Stimulated activated CD8-positive, alpha-beta memory T cell treated with anti-CD3 and anti-CD28 coated beads, Interleukin-7, amount 100 ng/mL, for 48 hours (primary cell): ENCODE measurements at places on chromosomes 5 and 9.

GRCh38 chr5:34928267-34928666, 1.1 kb upstream of the DNAJC21 start:
- DNase-seq, result no peak

DNA sequence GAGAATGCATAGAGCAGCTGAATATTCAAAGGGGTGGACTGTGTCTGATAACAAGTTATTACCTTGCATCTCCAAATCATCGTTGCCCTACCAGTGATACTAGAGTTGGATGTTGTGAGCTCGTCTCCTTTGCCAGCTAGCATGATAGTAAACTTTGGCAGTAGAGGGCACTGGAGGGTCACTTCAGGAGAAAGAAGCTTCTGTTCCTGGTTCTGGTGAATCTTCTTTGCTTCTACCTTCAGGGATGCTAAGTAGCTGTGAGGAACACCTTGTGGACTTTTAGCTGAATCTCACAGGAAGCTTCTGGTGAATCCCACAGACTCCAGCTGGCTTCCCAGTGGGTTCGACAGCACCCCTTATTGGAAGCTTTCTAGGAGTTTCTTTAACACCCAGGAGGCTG, 626.6 kb upstream of the SGCD start:
- no peak for DNase-seq

- DNase-seq, result no peak
Observed at GRCh38 chr5:140305471-140305870, 2.6 kb upstream of the PFDN1 start.

DNA sequence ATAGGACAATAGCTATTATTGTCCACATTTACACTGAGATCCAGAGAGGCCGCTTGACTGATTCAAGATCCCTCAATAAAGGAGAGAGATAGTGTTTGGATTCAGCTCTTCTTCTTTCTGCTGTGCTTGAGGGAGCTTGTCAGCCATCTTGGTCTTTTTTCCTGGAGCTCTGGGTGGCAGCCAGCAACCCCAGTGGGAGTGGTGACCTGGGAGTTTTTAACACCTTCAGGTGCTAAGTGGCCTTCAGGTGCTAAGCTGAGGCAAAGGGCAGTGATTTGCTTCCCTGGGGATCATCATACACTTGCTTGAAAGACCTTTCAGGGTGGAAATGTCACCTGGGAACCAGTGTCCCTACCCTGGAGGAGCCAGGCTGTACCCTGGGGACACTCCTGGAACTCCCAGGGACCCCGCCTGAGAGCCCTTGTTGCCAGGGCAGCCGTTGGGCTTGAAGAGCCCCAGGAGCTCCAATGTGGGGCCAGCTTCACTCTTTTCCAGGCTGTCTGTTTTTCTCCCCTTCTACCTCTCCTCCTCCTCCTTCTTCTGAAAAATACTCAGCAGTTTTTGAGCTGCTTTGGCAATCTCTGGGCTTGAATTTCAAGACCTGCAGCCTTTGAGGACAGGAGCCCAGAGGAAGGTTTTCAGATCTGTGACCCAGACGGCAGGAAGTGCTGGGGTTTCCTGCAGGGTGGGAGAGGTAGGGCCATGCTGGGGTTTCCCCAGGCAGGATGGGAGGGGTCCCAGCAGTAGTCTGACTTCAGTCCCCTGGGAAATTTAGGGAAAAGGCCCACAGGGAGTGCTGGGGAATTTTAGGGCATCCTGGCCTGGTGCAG, 59.7 kb downstream of the FGF18 start:
- DNase-seq, result no peak

DNA sequence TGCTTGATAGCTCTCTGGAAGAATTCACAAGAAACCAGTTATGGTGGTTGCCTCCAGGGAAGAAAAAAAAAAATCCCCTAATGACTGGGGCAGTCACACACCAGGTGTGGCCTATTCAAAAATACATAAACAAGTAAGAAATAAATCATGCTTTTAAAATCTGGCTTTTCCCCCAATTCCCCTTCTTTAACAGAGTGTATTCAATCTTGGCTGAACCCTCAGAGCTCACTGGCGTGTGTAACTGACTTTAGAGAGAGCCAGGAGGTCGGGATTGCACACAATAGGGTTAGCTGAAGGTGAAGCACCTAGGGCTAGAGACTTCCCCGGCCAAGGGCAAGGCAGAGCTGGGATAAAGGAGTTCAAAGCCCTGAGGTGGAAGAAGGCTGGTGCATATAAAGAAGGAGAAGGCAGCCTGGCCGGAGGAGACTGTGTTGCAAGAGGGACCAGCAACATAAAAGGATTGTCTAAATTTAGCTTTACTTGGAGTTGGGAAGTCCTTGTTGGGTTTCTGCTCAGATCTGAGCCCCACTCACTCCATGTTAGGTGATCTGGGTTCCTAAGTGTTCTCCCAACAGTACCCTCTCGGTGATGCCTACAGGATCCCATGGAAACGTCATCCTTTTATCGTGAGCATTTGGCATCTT, 19.7 kb downstream of the FNBP1 start:
- no peak for DNase-seq

DNA sequence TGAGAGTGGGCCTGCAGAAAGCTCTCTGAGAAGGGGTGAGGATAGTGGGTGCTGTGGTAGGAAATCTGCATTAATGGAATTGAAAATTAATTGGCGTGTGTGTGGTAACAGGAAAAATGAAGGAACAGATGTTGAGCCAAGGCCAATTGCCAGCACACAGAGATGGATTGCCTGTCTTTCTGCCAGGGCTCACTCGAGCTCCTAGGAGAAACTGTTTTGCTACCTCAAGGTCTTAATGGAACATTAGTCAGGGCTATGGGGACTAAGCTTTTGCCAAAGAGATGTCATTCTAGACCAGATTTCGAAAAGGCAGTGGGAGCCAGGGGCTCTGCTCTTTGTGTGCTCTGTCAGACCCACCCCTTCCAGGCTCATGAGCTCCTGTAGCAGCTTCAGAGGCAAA, 124.0 kb upstream of the EFNA5 start:
- DNase-seq, result no peak

- no peak for DNase-seq
Observed at GRCh38 chr5:170131235-170131634, 25.5 kb downstream of the FOXI1 start.

DNA sequence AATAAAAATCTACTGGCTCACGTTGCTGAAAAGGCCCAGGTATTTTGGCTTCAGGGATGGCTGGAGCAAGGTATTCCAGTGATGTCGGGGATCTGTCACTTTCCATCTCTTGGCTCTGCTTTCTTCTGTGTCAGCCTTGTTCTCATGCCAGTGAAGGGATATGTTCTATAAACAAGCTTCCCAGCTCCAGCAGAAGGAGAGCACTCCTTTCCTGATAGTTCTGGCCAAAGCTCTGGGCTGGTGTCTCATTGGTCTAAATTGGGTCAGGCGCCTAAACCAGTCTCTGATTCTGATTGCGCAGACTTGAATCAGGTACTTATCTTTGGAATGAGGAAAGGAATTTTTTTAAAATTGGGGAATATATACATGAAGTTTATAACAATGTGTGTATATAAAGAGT, 5.1 kb downstream of the SNX30 start:
- DNase-seq, result no peak

DNA sequence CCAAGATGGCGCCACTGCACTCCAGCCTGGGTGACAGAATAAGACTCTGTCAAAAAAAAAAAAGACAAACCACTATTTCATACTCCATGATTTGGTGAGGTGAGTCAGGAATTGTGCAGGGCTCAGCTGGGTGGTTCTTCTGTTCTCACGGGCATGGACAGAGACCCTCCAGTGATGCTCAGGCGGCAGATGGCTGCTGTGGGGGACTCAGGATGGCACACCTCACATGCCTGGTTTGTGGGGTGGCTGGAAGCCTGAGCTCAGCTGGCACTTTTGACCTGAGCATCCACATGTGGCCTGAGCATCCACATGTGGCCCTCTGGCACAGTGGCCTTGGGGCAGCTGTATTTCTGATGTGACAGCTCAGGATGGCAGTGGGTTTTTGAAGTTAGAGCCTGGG, 217.2 kb downstream of the IRX2 start:
- no peak for DNase-seq

DNA sequence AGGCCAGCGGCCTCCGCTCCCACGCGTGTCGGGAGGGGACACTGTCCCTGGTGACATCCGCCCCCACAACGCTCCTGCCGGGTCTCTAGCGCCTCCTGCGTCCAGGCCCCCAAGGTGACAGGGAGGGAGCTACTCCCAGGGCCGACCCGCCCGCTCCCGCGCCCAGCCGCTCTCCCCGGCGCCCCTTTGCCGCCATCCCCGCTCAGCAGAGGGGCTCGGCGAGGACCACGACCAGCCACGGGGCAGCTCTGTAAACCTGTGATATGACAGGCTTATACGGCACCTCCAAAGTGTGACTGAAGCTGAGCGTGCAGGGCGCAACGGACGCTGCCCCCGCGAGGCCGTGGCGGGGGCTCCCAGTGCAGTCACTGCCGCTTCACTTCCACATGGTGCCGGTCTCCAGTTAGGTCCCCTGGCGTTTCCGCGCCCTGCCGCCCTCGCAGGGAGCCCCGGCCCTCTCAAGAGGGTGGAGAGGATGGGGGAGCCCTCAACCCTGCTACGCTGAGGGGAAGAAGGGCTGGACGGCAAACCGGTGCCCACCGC, 978 bp upstream of the ADCY2 start:
- no peak for DNase-seq

DNA sequence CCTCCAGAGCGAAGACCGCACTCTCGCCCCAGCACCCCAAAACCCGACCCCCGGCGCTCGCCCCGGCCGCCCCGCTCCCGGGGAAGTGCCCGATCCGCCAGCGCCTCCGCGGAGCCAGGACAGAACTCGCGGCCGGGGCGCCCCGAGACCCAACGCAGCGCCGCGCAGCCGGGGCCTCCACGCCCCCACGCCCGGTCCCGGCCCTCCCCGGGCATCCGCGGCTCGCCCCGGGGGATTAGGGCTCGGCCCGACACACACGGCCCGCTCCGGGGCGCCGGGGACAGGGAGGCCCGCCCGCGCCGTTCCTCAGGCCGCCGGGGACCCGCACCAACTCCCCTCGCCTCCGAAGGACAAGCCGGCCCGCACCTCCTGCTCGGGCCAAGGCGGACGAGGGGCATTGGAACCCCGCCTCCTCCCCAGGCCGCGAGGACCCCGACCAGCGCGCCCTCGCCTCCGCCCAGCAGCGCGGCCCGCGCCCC, 544 bp downstream of the FNBP1 start:
- no peak for DNase-seq

DNA sequence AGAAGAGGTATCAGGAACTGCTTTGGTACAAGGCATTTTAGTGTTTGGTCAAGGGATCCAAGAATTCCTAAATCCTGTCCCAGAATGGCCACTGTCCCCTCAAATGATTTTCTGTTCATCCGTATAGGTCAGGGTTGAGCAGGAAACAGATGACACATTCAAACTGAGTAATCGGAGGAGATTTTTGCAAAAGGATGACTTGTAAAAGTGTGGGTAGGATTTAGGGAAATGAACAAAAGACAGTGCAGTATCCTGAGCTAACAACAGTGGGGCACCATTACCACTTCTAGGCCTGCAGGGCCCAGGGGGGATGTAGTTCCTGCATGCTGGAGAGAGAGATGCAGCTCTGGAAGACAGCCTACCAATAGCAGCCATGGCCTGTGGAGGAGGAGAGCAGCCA, 290.1 kb downstream of the ZSWIM6 start:
- DNase-seq, result no peak

- DNase-seq, result no peak
Observed at GRCh38 chr5:100566382-100567141, 31.4 kb downstream of the FAM174A start.

DNA sequence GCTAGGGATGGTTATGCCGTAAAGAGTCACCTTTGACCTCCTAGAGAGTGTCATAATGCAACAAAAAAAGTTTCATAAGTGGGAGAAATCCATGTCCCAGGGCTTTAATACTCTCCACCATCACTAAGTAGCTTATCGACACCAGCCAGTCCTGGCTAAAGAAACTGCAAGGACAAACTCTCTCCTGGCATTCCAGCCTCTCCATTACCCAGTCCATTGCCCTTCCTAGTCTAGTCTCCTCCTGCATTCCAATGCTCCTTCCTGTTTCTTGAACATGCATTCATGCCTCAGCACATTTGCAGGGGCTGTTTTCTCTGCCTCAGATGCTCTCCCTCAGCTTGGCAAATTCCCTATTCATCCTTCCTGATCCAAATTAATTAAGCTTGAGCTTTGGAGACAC, 364.1 kb downstream of the BRINP1 start:
- no peak for DNase-seq

- no peak for DNase-seq
Observed at GRCh38 chr5:133790898-133791297, 177.5 kb downstream of the C5orf15 start.

GRCh38 chr5:87645224-87645623, 232.5 kb upstream of the CCNH start:
- no peak for DNase-seq

DNA sequence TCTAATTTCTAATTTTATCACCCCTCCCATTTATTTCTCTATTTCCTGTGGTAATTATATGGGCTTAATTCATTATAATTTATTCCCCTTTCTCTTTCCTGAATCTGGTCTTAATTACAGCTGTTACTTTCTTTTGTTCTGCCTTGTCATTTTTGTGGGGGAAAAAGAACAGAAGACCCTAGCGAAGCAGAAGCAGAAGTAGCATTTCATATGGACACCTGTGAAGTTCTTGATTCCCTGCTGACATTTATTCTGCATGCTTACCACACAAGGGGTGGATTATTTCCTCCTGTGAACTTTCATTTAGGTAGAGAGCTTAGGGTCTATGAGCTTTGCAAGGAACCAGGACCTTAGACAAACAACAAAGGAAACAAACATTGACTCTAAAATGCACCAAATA, 33.3 kb downstream of the GAPT start:
- DNase-seq, result no peak

- peak; percentile 73 for DNase-seq
Observed at GRCh38 chr9:130128251-130128650, 44.0 kb upstream of the NCS1 start.
